ENCODE measurements at places on chromosomes 5 and 9.

- DNase-seq, result no peak
These were observed 47.0 kb upstream of the CHD1 start for GRCh38 chr5:98975682-98976407.

DNA sequence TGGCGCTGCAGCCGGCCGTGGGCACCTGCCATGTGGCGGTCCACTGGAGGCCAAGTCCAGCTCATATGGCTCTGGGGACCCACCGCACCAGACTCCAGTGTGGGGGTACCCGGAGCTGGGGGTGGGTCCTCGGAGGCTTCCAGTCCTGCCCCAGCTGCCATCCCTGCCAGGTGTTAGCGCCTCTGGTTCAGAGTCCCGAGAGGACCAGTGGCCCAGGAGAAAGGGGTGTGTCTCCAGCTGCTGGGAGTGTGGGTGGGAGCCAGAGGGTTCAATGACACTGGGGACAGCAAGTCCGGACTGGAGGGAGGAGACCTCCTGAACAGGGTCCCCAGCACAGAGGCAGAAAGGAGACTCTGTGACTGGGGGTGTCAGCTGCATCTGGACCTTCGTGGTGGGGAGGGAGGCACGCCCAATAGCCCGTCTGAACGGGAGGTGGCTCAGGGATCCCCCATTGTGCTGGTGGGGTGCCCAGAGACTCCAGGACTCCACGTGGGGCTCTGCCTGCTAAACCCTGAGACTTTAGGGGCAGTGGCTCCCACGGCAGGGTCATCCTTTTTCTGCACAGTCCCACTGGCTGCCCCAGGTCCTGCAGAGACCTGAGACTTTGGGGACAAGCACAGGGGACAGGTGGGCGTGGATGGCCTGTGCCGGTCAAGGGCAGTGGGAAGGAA is 2.4 kb upstream of the AHRR start:
- DNase-seq, result no peak

DNA sequence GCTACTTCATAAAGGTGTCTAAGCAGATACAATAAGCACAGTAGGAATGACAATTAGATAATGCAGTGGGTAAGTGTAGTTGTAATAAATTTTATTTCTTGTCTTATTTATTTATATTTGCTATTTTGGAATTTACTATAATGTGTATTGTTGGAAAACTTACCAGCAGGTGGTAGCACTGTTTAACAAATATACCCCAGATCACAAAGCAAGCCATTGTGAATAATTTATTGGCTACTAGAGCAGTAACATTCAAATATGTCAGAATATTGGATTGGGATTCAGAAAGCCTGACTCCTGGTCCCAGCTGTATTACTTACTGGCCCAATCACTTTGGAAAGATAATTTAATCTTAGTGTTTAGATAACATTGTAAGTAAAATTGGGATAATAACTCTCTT is 78.0 kb downstream of the ISOC1 start:
- no peak for DNase-seq

DNA sequence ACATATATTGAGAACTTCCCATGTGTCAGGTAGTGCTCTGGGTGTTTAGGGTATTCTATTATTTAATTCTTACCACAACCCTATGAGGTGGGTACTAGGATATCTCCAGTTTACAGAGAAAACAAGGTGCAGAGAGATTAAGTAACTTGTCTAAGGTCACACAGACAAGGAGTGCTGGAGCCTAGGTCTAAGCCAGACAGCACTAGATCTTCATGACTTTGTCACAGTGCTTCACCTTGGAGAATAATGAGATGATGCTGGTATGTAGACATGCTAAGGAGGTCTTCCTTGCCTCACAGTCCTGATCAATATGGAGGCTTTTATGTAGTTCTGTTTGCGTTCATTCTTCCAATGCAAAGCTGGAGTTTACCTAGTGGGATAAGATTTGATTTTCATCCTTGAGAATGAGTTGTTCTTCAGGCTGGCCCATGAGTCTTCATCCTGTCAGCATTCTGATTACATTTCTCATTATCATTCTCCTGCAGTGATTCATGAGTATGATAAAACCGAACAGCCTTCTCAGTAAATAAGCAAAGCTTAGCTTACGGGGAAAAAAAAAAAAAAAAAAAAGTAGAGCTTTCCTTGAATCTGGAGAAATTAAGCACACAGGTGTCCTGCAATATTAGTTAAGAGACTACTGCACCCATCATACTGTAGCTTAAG is 176.3 kb downstream of the C9orf152 start:
- no peak for DNase-seq

- DNase-seq, result no peak
These were observed 44.3 kb downstream of the SMARCA2 start for GRCh38 chr9:2059274-2059929.

DNA sequence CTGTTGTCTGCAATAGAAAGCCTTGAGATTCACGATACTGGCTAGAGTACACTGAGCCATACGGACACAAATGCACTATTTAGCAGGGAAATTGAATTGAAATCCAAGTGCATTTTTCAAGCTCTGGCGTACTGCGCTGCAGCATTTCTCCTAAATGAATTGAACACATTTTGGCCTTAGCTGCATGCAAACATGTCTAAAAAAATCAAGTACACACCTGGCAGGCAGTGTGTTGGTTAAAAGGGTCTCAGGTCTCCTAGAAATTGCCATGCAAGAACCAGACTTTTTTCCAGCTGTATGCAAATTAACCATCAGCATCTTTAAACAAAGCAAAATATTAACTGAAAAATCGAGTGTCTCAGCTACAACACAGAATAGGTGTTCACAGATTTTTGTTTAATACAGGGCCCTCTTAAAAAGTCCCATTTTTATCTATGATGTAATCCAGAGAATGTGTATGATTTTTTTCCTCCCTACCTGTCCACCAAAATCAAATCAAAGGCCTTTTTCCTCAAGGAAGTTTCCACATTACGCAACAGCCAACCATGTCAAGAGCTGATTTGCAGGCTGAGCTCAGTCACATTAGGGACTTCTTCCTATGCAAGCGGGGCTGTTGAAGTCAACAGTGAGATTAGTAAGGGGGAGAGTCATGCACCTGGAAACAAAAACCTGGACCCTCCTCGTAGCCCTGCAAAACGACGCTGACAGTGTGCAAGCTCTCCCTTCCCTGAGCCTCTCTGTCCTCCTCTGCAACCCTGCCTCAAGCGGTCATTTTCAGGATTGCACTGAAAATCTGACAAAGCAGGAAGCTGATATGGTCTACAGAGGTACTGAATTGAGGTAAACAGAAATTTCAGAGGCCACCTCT is 14.1 kb upstream of the SFXN1 start:
- no peak for DNase-seq

GRCh38 chr5:16480821-16481538 is 15.4 kb upstream of the ZNF622 start:
- no peak for DNase-seq
